ENCODE measurements at places on chromosomes 5 and 9. TPM values are rescaled to one million over a fixed set of nuclear protein-coding genes. Genes with fewer than 3 reads are reported as not detected.

Gene TICAM2
- 1.1 TPM for total RNA-seq

Gene MYOT
- not detected for total RNA-seq

Gene FAM78A
- 52.8 TPM for total RNA-seq

Gene SLC46A2
- not detected for total RNA-seq

Gene ESM1
- not detected for total RNA-seq

Gene IL4
- 56.9 TPM for total RNA-seq

Gene GLRA1
- not detected for total RNA-seq

Gene ZBED3
- 0.49 TPM for total RNA-seq

Gene SLC4A9
- not detected for total RNA-seq

Gene TNFSF15
- total RNA-seq: 1.5 TPM

Gene CTXN3
- total RNA-seq: not detected

DNA sequence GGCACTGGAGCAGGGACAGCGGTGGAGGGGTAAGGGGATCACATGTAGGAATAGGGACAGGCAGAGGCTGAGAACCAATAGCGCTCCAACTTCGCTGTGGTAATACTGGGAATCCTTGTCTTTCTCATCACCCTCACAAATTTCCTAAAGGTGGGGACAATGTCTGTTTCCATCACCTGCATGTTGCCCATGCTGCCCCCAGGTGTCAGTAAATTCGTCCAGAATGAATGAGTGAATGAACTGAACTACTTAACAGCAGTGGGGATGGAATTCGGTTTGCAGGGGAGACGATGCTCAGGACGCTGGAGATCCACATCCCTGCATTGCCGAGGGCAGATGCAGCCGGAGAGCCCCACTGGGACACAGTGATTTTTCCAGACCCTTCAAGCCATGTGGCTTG lies 129.9 kb downstream of the PDZD2 start:
- no peaks in the 10 kb centered on the region for H3K4me1 ChIP-seq
- no peak for DNase-seq
- no peak overlapping the region for H3K4me3 ChIP-seq
- H3K27me3 ChIP-seq: no peaks in the 10 kb centered on the region
- no peak overlapping the region for H3K27ac ChIP-seq

GRCh38 chr5:137622850-137623249 lies 113.0 kb downstream of the KLHL3 start:
- H3K27ac ChIP-seq: no peak overlapping the region
- no peak overlapping the region for H3K4me3 ChIP-seq
- H3K36me3 ChIP-seq: no peaks in the 10 kb centered on the region
- no peaks in the 10 kb centered on the region for H3K4me1 ChIP-seq
- H3K27me3 ChIP-seq: peaks cover 1% of the 10 kb centered on the region
- no peak for DNase-seq

DNA sequence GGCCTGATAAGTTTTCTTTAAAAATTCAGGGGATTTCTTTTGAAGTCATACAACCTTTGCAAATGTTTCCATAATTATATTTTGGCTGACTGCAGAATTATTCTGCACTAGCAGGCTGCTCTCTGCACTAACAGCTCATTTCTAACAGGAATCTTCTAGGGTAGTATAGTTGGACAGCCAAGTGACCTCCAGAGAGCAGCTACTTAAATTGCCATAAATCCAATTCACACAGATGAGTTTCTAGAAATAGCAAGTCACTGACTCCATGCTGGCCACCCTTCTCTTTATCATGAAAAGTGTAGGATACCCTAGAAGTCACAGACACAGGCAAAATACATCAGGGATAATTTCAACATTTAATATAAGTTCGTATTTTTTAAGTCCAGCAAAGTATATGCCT lies 110.9 kb upstream of the TARS1 start:
- no peaks in the 10 kb centered on the region for H3K4me1 ChIP-seq
- no peaks in the 10 kb centered on the region for H3K36me3 ChIP-seq
- no peaks in the 10 kb centered on the region for H3K27me3 ChIP-seq
- H3K4me3 ChIP-seq: no peak overlapping the region

DNA sequence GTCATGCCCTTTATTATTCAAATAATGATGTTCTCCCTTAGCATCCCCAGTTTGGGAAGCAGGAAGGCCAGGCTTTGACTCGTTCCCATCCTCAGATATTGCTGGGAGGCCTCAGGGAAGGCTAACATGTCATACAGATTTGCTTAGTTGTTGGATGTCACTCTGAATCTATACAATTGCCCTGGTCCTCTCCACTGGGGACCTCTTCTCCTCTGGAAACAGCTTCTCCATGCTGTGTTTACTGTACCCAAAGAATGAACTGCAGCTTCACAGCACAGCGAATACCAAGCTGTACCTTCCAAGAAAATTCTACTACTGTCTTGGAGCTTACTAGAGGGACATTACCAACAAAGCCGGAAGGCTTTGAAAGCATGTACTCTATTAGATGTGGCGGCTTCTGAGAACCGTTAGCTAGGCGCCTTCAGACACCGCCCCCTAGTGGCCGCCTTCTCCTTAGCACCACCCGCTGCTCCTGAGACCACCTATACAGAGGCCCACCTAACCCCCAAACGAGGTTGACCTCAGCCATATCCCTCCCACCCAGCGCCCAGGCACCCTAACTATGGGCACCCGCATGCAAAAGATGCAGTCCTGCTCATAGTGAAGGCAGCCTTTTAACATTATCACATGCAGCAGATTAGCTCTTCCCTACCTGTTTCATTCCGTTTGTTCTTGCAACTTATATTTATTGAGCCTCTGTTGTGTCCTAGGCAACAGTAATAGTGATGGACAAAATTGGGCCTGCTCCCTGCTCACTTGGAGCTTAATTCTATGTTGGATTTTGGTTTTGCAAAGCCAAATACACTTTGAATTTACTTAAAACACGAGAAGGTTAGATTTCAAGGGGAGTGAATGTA lies 34.9 kb upstream of the FOXI1 start:
- no peaks in the 10 kb centered on the region for H3K4me1 ChIP-seq
- no peak for DNase-seq
- H3K4me3 ChIP-seq: no peak overlapping the region
- peaks cover 61% of the 10 kb centered on the region for H3K36me3 ChIP-seq
- no peaks in the 10 kb centered on the region for H3K27me3 ChIP-seq
- H3K27ac ChIP-seq: no peak overlapping the region

- no peak overlapping the region for H3K27ac ChIP-seq
- peaks cover under 1% of the 10 kb centered on the region for H3K4me1 ChIP-seq
- no peaks in the 10 kb centered on the region for H3K27me3 ChIP-seq
Measured at GRCh38 chr5:145791866-145792265, 43.3 kb downstream of the PRELID2 start.

DNA sequence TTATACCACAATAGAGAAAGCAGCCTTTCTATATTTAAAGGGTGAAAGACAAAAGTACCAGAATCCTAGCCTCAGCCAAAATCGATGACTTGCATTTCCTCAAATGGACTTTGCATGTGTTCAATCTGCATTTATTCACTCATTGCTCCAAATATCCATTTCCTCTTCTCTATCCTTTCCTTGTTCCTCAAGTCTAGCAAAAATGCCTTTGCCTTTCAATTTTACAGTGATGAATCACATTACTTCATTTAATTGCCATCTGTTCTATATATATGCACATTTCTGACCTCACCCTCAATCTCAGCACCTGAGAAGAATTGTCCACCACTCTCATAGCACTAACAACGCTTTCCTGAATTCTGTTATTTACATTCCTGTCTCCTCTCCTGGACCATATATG lies 329.5 kb downstream of the CTNND2 start:
- no peak overlapping the region for H3K27ac ChIP-seq
- DNase-seq: no peak
- H3K27me3 ChIP-seq: no peaks in the 10 kb centered on the region
- H3K4me1 ChIP-seq: no peaks in the 10 kb centered on the region
- no peak overlapping the region for H3K4me3 ChIP-seq

DNA sequence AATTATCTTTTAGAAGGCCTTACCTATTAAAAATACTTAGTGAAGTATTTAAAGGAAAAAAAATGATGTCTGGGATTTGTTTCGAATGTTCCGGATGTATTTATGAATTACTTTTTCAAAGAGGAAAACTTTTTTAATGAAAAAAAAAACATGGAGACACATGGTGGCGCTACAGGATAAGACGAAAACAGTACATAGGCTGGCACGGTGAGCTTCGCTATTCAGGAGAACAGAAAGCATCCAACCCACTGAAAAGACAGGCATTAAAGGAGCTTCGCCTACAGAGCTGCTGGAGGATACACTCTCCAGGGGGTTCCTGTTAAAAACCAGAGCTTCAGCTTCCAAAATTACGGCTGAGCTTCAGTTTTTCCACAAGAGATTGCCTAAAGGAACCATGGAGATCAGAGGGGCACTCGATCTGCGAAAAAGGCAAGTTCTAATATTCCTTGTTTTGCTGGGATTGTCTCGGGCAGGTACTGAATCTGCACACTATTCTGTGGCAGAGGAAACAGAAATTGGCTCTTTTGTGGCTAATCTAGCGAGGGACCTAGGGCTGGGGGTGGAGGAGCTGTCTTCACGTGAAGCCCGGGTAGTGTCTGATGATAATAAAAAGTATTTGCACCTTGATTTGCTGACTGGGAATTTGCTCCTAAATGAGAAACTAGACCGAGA lies at the start of gene PCDHB14:
Gene PCDHB14 (plus strand): TSS at position 232 of the 672 bp plus-strand sequence. CDS start 163 bp downstream, at position 395.
- H3K27me3 ChIP-seq: no peaks in the 10 kb centered on the region
- no peak within 1 kb of the TSS for H3K4me3 ChIP-seq
- no peak within 1 kb of the TSS for H3K27ac ChIP-seq

DNA sequence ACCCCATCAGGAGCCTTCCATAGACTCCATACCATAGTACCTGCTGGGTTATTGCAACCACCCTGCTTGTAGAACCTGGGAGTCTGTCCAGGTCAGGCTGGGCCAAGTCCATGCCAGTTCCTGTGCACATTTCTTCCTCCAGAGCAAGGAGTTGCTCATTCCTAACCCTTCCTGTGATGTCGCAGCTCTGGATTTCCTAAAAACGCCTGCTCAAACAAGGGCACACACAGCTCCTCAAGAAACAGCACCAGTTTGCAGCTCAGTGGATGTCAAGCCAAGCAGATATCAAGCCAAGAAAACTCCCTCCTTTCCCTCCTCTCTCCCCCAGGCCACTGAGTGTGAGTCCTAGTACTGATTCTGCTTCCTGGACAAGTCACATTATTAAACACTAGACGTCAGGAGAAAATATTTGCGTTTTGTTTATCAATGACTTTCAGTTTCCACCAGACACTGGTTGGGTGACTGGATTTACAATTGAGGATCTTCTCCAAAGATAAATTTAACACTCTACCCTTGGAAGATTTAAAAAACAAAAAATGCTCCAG lies 59.6 kb downstream of the SLC1A1 start:
- H3K27ac ChIP-seq: no peak overlapping the region
- H3K27me3 ChIP-seq: no peaks in the 10 kb centered on the region
- H3K36me3 ChIP-seq: no peaks in the 10 kb centered on the region

DNA sequence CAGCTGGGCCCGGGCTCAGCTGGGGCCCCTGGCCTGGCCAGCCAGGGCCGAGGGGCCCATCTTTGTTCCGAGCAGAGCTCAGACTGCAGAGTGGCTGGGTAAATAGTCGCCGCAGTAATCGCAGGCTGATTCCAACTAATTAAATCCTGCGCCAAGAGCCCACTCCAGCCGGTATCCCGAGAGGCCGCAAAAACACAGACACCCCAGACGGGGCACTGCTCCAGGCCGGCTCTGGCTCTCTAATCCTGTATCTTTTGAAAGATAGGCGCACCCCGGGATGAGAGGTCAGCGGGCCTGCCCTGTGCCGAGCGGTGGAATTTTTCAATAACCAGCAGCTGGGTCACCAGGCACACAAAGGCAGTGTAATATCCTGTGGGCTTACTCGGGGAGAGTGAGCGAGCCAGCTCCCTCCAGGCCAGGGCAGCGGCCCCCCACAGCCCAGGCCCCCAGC lies 57.7 kb downstream of the LMX1B start:
- peaks cover 35% of the 10 kb centered on the region for H3K27me3 ChIP-seq
- H3K36me3 ChIP-seq: peaks cover 3% of the 10 kb centered on the region
- no peak overlapping the region for H3K27ac ChIP-seq
- H3K4me1 ChIP-seq: peaks cover 5% of the 10 kb centered on the region
- no peak overlapping the region for H3K4me3 ChIP-seq

- H3K27me3 ChIP-seq: no peaks in the 10 kb centered on the region
- no peaks in the 10 kb centered on the region for H3K36me3 ChIP-seq
- no peak overlapping the region for H3K4me3 ChIP-seq
- no peaks in the 10 kb centered on the region for H3K4me1 ChIP-seq
- no peak for DNase-seq
Measured at GRCh38 chr5:152246401-152246800, 158.7 kb downstream of the NMUR2 start.

GRCh38 chr5:93584596-93585040 lies 1.6 kb downstream of the NR2F1 start:
- H3K27me3 ChIP-seq: peaks cover 53% of the 10 kb centered on the region
- H3K27ac ChIP-seq: no peak overlapping the region
- no peak for DNase-seq

DNA sequence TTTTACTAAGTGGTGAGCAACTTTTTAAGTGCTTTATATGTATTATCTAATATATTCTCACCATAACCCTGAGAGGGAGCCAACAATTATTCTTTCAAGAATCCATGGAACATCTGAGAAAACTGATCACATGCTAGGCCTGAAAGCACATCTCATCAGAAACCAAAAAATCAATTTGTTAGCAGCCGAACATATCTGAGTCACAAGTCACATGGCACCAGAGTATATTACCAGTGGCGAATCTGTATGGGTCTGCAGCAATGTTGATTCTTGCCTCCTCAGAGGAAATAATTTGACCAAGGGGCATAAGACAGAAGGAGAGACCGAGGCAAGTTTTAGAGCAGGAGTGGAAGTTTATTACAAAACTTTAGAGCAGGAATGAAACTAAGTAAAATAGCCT lies 25.3 kb upstream of the SIL1 start:
- H3K27me3 ChIP-seq: peaks cover 8% of the 10 kb centered on the region
- no peak overlapping the region for H3K27ac ChIP-seq
- no peaks in the 10 kb centered on the region for H3K36me3 ChIP-seq
- no peak for DNase-seq

GRCh38 chr5:6592601-6593000 lies 40.2 kb downstream of the NSUN2 start:
- H3K27me3 ChIP-seq: peaks cover 4% of the 10 kb centered on the region
- H3K36me3 ChIP-seq: peaks cover 16% of the 10 kb centered on the region
- DNase-seq: no peak
- no peak overlapping the region for H3K4me3 ChIP-seq
- no peak overlapping the region for H3K27ac ChIP-seq

GRCh38 chr9:97997330-97998276 lies 14.5 kb downstream of the ANP32B start:
- peaks cover 57% of the 10 kb centered on the region for H3K4me1 ChIP-seq
- no peaks in the 10 kb centered on the region for H3K27me3 ChIP-seq
- no peak overlapping the region for H3K4me3 ChIP-seq
- no peak for DNase-seq

DNA sequence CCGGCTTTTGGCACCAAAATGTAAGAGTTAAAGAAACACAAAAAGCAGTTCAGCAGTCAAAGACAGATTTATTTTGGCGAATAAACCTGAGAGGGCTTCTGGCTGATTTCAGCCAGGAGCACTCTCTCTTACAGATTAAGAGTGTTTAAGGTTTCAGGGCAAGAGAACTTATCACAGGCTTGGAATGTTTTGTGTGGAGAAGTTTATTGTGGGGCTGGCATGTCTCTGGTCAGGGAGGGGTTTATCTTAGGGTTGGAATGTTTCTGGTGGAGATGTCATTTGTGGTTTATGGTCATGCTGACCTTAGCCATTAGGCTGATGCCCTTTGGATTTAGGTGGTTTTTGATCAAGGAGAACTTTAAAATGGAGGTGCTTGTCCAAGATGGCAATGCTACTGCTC lies 622.3 kb upstream of the PTPRD start:
- no peaks in the 10 kb centered on the region for H3K4me1 ChIP-seq
- no peak overlapping the region for H3K27ac ChIP-seq
- H3K4me3 ChIP-seq: no peak overlapping the region
